ENCODE measurements at places on chromosomes 6 and 20.

GRCh38 chr6:4870821-4871494, 94.8 kb downstream of the CDYL start:
- no peak for DNase-seq

DNA sequence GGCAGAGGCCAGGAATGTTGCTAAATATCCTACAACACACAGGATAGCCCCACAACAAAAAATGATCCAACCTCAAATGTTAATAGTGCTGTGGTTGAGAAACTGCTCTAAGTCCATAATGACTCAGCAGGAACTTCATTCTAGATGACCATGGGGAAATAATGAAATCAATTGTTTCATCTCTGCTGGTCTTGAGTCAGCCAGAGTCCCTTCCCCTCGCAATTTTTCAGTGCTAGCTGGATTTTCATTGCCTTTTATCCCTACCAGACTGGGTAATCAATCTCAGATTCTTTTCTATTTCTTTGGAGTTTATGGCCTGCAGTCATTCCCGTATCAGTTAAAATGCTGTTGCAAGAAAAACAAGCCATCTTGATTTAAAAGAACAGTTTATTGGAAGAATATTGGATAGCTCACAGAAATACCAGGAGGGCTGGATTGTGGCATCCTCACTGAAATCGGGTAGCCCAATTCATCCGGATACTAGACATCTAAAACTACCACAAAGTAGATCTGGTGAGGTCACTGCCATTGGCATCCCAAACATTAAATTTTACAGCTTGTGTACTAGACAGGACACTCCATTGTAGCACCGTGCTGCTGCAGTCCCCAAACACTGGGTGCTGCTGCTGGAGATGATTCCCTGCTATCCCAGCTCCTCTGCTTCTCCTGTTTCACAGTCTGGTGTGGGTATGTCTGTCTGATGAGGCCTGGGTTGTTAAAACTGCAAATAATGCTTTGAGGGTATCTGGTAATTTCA, 30.3 kb upstream of the POPDC3 start:
- DNase-seq, result no peak

DNA sequence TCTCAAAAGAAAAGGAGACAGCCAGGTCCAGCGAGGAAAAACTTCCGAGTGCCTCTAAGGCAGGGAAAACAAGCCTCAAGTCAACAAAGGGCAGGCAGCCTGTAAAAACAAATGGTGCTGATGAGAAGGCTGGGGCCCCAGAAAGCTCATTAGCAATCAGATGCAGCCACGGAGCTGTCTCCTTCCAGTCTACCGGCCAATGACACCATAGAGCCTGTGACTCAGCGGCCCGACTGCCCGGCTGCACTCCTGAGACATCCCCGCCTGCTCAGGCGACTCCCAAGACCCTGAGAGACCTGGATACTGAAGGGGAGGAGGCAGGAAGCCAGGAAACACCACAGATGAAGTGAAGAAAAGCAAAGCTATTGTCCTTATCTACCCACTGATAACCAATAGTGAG, 120.1 kb upstream of the HDDC2 start:
- no peak for DNase-seq

DNA sequence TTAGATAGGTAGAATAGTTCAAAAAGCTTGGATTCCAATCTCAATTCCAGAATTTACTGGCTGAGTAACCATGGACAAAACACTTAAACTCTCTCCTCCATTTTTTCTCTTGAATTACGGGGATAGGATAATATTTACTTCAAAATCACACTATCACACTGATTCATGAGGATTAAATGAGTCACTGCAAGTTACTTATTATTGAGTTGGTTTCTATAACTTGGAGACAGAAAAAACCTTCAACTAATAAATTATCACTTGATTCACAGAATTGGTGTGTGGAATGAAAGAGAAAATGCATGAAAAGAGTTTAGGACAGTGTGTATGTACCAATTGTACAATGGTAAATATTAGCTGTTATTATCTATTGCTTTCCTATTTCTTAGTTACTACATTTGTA, 585.2 kb downstream of the PHF3 start:
- DNase-seq, result no peak

GRCh38 chr6:3412779-3413500, 43.9 kb downstream of the SLC22A23 start:
- no peak for DNase-seq

GRCh38 chr6:153210083-153210482, 79.0 kb upstream of the RGS17 start:
- no peak for DNase-seq

DNA sequence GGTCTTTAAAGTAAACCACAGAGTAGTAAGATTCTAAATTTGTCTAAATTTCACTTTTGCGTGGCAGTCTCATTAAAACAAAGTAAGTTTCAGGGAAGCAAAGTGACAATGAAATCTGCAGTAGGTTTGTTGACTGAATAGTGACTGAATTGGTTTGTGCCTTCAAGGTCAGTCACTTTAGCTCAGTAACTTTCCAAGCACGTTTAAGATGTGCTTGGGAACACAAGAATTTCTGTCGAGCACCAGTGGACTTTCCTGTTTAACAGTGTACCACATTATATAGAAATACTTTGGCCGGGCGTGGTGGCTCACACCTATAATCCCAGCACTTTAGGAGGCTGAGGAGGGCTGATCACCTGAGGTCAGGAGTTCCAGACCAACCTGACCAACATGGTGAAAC, 1.7 kb upstream of the CD24 start:
- no peak for DNase-seq

DNA sequence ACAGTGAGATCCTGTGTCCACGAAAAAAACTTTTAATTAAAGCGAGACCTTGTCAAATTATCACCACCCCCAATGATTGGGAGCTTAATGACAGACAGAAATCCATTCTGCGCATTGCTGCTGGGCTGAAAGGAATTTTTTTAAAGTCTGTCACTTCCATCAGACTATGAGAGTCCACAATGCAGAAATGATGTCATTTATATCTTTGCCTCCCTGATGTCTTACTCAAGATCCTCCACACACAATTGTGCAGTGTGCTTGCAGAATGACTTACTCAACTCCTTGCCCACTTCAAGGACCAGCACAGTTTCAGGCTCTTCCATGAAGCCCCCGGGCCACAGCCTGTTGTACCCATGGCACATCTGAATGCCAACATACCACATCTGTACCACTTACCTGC, 41.0 kb downstream of the GPLD1 start:
- no peak for DNase-seq

- no peak for DNase-seq
These were observed 5.1 kb downstream of the RREB1 start for GRCh38 chr6:7112741-7113313.

DNA sequence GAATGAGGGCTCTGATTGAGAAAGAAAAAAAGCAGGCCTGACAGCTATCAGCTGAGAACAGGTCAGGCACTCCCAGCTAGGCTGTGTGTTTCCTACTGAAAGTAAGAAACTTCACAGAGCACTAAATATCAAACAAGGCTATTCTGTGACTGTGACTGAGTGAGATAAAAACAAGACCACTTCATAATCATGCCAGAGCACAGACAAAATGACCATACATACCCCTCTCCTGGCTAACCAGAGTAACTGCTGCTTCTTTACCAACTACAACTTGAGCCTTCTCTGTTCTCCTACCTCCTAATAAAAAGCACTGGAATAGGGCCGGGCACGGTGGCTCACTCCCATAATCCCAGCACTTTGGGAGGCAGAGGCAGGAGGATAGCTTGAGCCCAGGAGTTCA, 6.8 kb upstream of the BTN1A1 start:
- no peak for DNase-seq

DNA sequence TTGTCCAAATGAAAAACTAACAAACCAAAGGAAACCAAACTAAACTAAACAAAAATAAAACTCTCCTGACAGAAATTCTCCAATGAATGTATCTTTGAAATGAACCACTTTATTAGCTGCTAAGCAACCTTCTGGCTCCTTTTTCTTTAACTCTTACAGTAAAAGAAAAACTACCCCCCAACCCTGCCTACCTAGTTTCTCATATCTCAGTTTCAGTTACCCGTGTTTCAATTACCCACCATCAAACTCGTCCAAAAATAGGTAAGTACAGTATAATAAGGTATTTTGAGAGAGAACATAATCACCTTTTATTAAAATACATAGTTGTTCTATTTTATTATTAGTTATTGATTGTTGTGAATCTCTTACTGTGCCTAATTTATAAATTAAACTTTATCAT, 177.4 kb upstream of the THEMIS start:
- no peak for DNase-seq

GRCh38 chr6:155418017-155418761, 37.5 kb downstream of the NOX3 start:
- DNase-seq, result peak; percentile 58

- DNase-seq, result no peak
These were observed 648.0 kb upstream of the GJE1 start for GRCh38 chr6:141484711-141485110.

GRCh38 chr6:20688710-20689500, 154.6 kb downstream of the CDKAL1 start:
- no peak for DNase-seq

DNA sequence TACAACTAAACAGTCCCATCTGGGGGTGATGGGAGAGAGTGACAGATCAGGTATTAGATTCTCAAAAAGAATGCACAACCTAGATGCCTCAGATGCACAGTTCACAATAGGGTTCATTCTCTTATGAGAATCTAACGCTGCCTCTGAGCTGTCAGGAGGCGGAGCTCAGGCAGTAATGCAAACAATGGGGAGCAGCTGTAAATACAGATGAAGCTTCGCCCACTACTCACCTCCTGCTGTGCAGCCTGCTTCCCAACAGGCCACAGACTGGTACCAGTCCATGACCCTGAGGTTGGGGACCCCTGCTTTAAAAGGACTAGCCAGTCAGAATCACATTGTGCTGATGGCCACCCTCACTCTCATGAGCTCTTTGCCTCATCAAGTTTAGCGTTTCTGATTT, 247.0 kb upstream of the KCNQ5 start:
- DNase-seq, result no peak

DNA sequence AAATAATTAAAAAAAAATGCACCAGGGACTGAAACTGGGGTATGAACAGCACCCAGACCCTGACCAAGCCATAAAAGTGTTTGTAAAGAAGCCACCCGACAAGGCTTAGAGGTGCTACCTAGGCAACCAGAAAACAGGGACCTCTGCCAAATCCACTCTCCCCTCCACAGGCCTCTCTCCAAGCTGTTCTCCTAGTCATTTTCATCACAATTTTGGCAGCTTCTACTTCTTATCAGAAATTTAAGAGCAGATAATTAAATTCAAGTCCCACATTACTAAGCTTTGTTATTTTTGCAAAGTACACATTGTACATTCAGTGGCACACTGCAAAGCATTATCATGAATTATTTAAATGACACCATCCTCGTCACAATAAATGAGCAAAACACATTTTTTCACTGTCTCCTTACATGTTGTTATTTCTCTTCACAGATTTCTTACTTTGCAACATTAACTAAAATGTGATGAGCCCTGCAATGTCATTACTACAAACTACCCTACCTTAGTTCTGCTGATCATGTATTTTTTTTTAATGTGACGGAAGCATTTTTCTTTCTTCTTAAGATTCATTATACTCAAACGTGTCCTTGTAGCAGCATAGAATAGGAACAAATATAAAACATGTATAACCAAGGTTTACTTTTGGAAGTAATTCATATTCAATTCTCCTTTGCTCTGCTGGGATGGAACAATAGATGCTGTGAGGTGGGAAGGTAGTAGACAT, 38.1 kb downstream of the ECT2L start:
- DNase-seq, result no peak

DNA sequence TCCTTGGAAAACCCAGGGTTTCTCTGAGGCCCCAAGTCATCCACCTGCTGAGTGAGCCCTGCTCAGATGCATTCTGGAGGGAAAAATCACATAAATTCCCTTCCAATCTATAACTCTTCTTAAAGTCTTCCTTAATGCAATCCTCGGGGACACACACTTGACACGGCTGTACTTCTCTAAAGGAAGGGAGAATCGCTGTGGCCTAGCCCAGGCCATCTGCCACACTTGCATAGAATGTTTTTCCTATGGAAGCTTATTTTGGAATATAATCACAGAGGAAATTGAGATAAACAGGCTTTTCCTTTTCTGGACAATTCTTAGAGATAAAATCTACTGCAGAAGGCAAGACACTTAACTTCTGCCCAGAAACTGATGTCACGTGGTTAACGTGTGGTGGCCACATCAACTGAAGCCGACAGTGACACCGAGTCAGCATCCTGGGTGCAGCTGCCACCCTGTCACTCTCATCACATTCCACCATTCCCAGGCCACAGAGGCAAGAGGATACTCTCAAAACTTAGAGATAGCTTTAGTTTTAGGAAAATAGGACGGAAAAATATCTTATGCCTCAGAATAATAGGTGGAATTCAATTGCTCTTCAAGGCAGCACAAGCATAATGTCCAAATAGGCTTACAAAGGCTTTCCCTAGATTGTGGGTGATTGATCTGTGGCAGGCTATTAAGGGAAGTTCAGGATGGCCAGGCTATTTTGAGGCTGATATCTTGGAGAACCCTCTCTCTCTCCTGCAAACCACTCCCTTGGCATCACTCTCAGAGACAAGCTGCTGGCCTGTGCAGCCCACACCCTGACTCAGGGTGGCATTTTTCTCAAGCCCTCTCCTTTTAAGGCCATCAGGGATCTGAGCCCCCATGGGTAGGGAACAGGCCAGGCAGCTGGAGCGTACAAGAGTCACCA, 29.6 kb downstream of the PSMB1 start:
- no peak for DNase-seq

DNA sequence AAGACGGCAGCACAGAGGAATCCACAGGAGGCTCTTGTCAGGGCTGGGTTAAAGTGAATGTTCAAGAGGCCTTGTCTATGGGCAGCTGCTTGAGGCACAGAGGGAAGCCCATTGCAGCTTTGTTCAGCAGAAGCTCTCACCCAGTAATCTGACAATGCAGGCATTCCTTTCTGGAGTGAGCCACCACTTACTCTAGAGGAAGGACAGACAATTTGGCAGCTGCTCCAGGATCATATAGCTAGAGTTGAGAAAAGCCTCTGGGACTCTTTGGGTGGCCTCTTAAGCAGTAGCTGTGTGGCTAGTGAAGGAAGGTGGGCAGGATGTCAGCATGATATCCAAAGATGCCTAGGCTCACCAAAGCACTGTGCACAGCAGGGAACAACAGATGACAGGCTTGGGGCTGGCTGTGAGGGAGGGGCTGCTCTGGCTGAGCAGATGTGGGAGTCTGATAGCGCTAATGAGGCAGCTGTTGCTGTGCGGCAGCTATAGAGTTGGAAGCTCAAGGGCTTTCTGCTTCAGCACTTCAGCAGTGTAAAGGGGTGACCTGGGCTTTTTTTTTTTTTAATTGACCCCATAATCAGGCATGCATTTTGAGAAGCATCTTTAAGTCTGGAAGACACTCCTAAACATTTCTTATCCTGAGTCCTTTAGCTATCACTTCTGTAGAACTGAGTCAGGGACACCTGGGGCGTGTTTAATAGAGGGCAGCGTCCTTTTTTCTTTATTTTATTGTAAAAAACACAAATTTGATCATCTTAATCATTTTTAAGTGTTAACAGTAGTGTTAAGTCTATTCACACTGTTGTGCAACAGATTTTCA, 27.2 kb downstream of the CMTR1 start:
- no peak for DNase-seq
